ENCODE measurements at places on chromosomes 5 and 9.

DNA sequence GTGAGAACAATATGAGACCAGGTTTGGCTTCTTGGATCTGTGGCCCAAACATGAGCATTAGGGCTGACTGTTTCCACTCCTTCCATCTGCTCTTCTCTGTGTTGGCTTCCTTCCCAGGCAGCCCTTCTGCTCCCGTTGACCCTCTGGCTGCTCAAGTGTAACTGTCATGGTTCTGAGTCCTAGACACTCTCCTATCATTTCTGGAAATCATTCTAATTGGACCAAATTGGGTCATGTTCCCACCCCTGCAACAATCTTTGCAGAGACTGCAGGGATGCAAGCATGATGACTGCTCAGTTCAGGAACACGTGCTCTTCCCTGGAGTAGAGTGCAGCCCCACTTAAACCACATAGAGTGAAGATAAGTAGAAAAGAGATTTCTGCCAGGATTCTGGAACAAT is 741.4 kb downstream of the TAF11L14 start:
- DNase-seq, result no peak

GRCh38 chr5:156505101-156505500 is 178.1 kb downstream of the SGCD start:
- no peak for DNase-seq

GRCh38 chr5:502325-503079 is 21.7 kb downstream of the SLC9A3 start:
- peak; percentile 54 for DNase-seq

GRCh38 chr9:101764472-101764871 is 26.0 kb upstream of the GRIN3A start:
- no peak for DNase-seq

DNA sequence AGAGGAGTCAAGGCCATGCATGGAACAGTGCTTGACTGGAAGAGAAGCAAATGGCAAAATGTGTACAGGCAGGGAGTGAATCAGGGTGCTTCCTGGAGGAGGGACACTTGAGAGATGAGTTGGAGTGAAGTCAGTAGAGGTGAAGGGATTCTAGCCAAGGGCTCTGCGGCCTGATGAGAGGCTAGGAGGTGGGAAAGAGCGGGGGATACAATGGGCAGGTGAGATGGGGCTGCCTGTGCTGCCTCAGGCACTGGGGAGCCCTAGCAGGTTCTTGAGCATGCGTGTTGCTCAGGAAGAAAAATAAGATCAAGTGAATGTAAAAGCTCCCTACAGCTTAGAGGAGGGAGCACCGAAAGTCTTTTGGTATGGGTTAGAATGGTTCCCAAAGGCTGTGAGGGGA is 22.3 kb downstream of the ERGIC1 start:
- DNase-seq, result no peak

DNA sequence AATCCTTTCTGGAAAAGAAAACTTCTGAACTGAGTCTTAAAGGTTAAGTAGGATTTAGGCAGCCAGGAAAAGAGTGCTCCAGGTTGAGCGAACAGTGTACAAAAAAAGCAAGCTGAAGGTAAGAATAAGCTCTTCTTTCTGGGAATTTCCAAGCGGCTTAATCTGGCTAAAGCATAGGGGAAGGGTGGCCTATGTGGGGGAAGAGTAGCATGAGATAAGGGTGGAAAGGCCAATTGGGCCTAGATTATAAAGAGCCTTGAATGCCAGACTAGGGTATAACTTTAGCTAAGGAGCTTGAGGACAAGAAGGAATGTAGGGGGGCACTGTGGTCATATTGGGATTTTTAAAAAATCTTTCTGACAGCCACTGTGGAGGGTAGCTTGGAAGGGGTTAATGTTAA is 37.3 kb upstream of the NR5A1 start:
- no peak for DNase-seq

- peak; percentile 88 for DNase-seq
Observed at GRCh38 chr9:96875461-96876142, 21.3 kb upstream of the ZNF782 start.

GRCh38 chr5:79974886-79975285 is 16.2 kb downstream of the MTX3 start:
- DNase-seq, result no peak

DNA sequence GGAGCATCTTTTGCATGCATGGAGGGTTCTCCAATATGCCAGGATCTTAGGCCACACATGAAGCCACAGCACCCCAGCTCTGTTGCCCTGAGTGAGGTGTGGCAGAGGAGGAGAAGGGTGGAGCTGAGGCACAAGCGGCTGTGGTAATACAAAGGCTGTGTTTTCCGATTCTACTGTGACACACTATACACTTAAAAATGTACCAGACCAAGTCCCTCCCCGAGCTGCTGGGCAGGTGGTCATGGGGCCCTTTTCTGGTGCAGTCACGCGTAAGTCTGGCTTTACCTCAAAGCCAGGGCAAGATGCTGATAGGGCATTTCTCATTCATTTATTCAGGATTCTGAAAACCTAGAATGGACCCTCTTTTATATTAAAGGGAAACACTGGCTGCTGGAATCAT is 3.7 kb downstream of the ADGRV1 start:
- no peak for DNase-seq
